ENCODE measurements at places on chromosomes 7 and 10. TPM values are rescaled to one million over a fixed set of nuclear protein-coding genes. Genes with fewer than 3 reads are reported as not detected.
A peak's percentile ranks its signal among the peaks of the same experiment; 100 is the strongest.

The EPDR1 gene
- 2.2 TPM for polyA plus RNA-seq

The LIPJ gene
- not detected for polyA plus RNA-seq

The LRMDA gene
- polyA plus RNA-seq = not detected

GRCh38 chr7:156534925-156535324, 105.6 kb upstream of the RNF32 start:
- no peaks in the 10 kb centered on the region for H3K4me1 ChIP-seq

DNA sequence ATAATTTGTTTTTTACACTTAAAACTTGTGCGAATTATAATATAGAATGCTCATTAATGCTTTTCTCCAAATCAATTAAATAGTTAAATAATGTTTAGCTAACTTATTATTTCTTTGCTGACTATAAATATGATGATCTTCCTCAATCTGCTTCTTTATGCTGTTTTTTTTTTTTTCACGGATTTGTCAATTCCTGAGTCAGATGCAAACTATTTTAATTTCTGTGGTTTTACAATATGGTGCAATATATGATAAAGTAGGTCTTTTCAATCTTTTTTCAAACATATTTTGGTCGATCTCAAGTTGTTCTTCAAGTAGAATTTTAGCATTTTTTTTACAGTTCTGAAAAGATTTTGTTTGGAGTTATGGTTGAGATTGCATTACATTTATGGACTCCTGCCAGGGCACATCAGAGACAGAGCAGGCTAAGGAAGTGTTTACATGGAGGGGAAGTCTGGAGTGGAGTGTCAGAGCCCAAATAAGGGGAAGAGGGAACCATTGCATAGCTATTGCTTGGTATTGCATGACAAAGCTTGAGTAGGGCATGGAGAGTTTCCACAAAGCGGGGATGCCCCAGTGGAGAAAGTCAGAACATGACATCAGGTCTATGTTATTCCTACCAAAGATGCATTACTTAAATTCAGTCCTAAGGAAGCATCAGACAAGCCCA, 204.4 kb downstream of the OTUD1 start:
- H3K27ac ChIP-seq = no peak overlapping the region
- H3K27me3 ChIP-seq = peaks cover 7% of the 10 kb centered on the region
- H3K4me1 ChIP-seq = no peaks in the 10 kb centered on the region
- DNase-seq = no peak

DNA sequence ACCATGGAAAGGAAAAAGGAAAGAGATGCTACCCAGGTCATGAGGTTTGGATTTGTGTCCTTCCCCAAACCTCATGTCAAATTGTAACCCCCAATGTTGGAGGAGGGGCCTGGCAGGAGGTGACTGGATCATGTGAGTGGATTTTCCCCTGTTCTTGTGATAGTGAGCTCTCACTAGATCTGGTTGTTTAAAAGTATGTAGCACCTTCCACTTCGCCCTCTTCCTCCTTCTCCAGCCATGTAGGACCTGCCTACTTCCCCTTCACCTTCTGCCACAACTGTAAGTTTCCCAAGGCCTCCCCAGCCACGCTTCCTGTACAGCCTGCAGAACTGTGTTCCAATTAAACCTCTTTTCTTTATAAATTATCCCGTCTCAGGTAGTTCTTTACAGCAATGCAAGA, 113.9 kb downstream of the FAM107B start:
- H3K36me3 ChIP-seq = no peaks in the 10 kb centered on the region
- H3K4me3 ChIP-seq = no peak overlapping the region
- no peaks in the 10 kb centered on the region for H3K27me3 ChIP-seq
- peaks cover 63% of the 10 kb centered on the region for H3K4me1 ChIP-seq
- peak overlapping the region; percentile 65 for H3K27ac ChIP-seq

- no peak overlapping the region for H3K27ac ChIP-seq
- H3K4me3 ChIP-seq = no peak overlapping the region
- peaks cover 2% of the 10 kb centered on the region for H3K36me3 ChIP-seq
- H3K27me3 ChIP-seq = peaks cover 3% of the 10 kb centered on the region
These were observed 166.2 kb upstream of the INHBA start for GRCh38 chr7:41869091-41869490.

GRCh38 chr10:117413928-117414618, 38.8 kb upstream of the PDZD8 start:
- no peak overlapping the region for H3K27ac ChIP-seq
- H3K27me3 ChIP-seq = peaks cover 11% of the 10 kb centered on the region
- H3K4me1 ChIP-seq = no peaks in the 10 kb centered on the region

Data from naive thymus-derived CD8-positive, alpha-beta T cell (primary cell).